Spinal cord (tissue), 10 donors: ENCODE measurements at places on chromosomes 1 and 21.

- DNase-seq = peak; percentile 62
Observed at GRCh38 chr1:194442901-194443575, 1256.6 kb upstream of the B3GALT2 start.

- DNase-seq = no peak
Observed at GRCh38 chr1:18942340-18942739, 14.1 kb downstream of the IFFO2 start.

DNA sequence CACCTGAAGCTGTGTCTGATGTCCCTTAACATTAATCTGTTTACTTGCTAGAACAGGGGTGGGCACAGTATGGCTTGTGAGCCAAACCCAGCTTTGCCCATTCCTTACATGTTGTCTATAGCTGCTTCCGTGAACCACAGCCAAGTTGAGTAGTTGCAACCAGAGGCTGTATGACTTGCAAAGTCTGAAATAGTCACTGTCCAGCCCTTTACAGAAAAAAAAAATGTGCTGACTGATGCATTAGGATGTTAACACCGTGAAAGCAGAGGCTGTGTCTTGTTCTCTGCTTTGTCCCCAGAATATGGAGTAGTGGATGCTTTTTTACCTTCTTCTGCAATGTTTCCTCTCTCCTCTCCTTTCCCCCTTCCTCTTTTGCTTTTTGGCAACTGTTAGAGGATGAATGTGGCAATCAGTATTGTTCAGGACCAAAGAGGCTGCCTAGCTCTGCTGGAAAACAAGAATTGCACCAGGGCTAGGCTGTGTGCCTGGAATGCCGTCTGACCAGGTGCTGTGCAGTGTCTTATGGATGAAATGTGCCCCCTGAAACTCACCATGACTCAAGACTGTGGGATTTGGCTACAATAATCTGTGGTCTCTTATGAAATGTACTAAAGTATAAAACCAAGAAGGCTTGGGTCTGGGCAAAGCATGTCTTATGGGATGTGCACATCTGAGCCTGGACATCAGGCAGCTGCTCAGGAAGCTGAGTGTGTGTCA lies 79.6 kb upstream of the GCLM start:
- no peak for DNase-seq

- DNase-seq = no peak
Observed at GRCh38 chr1:3614755-3615742, 3.7 kb upstream of the MEGF6 start.
